Stimulated activated CD4-positive, alpha-beta T cell treated with anti-CD3 and anti-CD28 coated beads, Interleukin-1b, Interleukin-23, amount 100 ng/mL, for 1 hour (primary cell): ENCODE measurements at places on chromosomes 13 and 19.
A peak's percentile ranks its signal among the peaks of the same experiment; 100 is the strongest.

- DNase-seq, result no peak
Measured at GRCh38 chr19:2114821-2115220, 18.1 kb downstream of the IZUMO4 start.

DNA sequence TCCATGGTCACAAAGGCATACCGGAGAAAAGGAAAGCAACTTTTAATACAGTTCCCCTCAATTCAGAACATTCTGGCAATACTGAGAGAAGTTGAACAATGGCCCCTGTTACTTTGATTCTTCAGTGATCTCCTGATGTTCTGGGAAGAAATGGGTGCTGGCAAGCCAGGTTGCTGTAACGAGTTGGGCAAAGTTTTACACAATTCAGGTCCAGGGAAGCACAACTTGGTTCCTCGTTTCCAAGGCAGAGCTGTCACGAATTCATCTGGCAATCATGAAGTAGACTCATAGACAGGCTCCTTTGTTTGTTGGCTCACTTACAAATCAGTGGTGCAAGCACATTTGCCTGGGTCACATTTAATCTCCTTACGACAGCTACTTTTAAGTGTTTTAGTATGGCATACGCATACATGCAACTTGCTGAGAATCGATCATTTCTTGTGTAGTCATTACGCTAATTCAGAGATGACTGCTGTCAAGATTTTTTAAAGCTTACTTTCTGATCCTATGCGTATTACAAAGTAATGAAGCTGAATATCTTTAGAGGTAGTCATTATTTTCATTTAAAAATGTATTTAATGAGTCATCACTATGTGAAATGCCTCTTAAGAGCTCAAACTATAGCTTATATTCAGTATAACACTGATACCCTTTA is 174.7 kb downstream of the GPC5 start:
- DNase-seq, result no peak

GRCh38 chr19:3284759-3285646 is 60.5 kb downstream of the CELF5 start:
- DNase-seq, result peak; percentile 44

GRCh38 chr19:58575183-58576041 is 2.3 kb upstream of the MZF1 start:
- DNase-seq, result peak; percentile 55

DNA sequence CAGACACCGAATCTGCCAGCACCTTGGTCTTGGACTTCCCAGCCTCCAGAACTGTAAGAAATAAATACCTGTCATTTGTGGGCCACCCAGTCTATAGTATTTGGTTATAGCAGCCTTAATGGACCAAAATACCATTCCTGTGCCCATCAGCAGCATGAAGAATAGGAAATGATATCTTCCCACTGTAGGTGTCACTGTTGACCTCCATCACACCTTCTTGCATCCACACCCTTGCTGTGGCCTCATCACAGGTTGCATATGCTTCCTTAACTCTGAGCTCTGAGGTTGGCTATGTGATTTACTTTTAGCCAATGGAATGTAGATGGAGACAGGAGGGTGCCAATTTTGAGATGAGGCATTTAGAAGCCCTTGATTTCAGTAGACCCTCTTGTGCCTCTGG is 242.0 kb upstream of the TSHZ3 start:
- DNase-seq, result no peak

GRCh38 chr19:5131031-5131505 is 162.2 kb downstream of the KDM4B start:
- no peak for DNase-seq

DNA sequence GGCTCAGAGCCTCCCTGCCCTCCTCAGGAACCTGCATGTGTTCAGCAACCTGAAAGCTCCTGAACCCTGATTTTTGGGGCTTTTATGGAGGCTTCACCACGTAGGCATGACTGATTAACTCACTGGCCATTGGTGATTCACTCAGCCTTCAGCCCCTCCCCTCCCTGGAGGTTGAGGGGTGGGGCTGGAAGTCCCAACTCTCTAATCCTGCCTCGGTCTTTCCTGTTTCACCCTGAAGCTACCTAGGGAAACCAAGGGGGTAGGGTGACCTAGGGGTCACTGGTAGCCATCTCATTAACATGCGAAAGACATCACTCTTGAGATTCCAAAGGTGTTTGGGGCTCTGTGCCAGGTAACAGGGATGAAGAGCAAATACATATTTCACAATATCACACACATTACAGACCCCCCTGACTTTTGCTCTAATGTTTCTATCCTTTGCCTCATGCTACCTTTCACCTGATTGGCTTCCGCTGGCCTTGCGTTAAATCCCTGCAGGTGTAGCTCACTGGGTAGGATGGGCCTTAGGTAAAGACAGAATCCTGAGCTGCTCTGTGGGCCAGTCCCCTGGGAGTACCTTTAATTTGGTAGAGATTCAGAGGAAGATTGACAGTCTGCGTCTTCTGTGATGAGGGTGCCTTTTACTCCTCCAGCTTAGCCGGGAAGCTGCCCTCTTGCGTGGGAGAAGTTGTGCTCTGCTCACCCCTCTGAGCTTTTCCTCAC is 260.6 kb downstream of the ATP8A2 start:
- no peak for DNase-seq
